ENCODE measurements at places on chromosomes 2 and 18.

- peak; percentile 27 for DNase-seq
Observed at GRCh38 chr2:106956416-106956815, 70.4 kb upstream of the ST6GAL2 start.

- DNase-seq, result no peak
Observed at GRCh38 chr2:192123847-192124246, 70.9 kb downstream of the TMEFF2 start.

GRCh38 chr2:129765678-129766351 is 213.7 kb upstream of the RAB6C start:
- no peak for DNase-seq

- DNase-seq, result no peak
Observed at GRCh38 chr2:69177785-69178636, 165.0 kb downstream of the ANTXR1 start.

DNA sequence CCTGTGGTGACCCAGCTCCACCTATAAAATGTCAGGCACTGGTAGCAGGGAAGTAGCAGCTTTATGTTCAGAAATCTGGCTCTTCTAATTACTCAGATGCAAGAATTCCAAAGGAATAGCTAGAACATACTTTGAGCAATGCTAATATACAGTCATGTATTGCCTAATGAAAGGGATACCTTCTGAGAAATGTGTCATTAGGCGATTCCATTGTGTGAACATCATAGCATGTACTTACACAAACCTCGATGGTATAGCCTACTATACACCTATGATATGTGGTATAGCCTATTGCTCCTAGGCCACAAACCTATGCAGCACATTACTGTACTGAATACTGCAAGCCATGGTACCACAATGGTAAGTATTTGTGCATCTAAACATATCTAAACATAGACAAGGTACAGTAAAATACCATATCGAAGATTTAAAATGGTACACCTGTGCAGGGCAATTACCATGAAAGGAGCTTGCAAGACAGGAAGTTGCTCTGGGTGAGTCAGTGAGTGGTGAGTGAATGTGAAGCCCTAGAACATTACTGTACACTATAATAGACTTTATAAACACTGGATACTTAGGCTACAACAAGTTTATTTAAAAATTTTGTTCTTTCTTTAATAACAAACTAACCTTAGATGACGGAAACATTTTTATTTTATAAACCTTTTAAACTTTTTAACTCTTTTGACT is 50.3 kb upstream of the ETAA1 start:
- no peak for DNase-seq

- DNase-seq, result no peak
Observed at GRCh38 chr2:14557111-14557510, 75.4 kb upstream of the LRATD1 start.

- DNase-seq, result no peak
Observed at GRCh38 chr2:51673628-51674027, 641.7 kb upstream of the NRXN1 start.

DNA sequence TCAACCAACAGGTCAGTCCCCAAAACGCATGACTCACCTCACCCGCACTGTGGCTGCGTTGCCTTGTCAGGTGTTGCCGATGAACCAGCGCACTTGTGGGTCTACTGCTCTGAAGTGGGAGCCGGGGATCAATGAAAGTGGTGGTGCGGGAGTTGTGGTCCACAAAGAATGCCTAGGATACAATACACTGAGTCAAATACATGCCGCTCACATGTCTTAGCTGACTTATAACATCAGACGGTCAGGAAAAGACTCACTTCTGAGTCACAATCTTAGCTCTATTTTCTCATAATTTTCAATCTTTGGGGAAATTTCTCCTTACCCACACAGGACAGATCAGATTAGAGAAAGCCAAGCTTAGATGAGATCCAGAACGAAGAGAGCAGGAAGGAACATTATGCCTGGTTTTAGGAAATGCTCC is 107.1 kb upstream of the STK17B start:
- no peak for DNase-seq

DNA sequence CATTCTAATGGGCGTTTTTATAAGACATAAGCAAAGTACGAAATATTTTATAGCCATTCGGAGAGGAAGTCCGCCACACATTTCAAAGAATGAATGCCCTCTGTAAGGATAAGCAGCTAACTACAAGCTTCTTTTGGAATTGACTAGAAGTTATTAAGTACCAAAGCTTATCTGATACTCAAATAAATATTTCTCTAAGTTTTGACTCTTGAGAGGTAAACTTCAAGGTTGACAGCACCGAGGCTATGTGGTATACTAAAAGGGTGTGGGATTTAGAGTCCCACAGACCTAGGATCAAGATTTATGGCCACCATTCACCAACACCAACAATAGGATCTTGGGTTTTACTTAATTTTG is 48.1 kb upstream of the MSH2 start:
- DNase-seq, result no peak

GRCh38 chr2:82591718-82592117 is 1867.4 kb downstream of the SUCLG1 start:
- DNase-seq, result no peak

GRCh38 chr2:22450831-22451230 is 934.1 kb upstream of the KLHL29 start:
- DNase-seq, result no peak

- no peak for DNase-seq
Observed at GRCh38 chr2:219523031-219523671, 8.9 kb downstream of the ASIC4 start.

GRCh38 chr2:70123051-70123828 is 36.0 kb downstream of the PCBP1 start:
- no peak for DNase-seq

DNA sequence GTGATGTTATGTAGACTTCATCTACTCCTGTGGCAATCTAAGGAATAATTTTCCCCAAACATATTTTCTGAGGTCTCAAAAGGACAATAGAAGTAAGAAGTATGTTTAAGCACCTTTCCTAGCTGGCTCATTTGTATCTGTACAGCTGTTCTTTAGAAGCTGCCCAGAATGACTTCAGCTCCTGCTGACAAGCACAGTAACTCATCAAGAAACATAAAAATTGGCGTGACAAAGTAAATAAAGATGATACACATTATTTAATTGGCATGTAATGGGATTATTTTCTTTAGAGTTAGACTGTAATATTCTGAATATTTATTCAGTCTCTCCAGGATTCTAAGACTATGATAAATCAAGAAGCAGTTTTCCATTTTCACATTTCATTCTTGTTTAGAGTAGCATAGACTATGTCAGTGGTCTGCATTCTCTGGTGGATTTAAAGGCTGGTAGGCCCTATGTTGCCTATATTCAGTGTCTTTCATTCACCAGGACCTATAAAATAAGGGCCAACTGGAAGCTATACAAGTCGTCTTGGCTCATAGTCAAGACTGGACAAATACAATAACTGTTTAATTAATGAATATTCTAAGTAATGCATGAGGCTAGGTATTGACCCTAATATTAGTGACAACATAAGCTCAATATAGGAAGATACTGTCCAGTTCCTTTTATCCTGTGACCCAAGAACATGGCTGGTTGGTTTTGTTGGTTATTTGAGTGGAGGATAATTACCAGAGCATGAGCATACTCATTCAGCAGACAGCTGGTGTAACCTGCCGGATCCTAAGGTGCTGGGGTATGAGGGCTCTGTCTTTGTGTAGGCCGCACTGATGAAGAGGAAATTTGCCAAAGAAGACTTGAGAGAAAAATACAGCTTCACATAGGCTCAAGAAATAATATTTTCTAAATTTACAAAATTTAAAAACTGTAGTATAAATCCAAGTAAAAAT is 107.0 kb downstream of the PDE1A start:
- DNase-seq, result no peak

GRCh38 chr2:239286901-239287300 is 113.9 kb downstream of the HDAC4 start:
- DNase-seq, result no peak

DNA sequence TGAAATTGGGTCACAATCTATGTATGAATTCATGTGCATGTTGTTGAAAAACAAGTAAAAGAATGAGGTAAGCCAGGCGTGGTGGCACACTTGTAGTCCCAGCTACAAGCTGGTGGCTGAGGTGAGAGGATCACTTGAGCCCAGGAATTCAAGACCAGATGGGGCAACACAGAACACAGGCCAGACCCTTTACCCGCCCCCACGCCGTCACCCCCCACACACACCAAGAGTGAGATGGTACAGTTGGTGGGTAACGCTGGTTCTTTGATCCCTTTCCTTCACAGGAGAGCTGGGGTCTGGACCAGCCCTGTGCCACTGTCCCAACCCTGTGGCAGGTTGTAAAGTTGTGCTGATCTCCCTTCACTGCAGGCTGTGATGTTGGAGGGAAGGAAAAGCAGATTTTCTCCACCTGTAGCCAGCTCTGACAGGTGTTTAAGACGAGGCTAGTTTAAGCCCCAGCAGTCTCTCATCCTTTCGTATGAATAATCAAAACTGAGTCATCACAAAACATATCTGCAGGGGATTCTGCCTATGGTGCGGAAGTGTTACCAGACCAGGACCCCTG is 13.6 kb downstream of the B3GNT2 start:
- DNase-seq, result no peak

DNA sequence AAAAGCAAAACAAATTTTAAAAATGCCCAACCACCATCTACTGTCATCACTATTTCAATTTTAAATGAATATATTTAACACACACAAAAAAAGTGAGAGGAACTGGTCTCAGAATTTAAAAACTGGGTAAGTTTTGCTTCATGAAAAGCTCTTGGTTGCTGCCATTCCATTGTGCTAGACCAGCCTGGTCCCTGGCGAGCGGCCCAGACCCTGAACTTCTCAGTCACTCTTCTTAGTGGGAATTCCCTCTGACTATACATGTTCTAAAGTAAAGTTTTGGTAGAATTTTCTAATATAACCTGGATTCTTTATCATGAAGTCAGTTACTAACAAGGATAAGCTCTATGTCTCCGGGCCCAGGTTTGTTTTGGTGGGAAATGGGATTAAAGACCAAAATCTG is 34.8 kb upstream of the TMEM177 start:
- DNase-seq, result no peak

DNA sequence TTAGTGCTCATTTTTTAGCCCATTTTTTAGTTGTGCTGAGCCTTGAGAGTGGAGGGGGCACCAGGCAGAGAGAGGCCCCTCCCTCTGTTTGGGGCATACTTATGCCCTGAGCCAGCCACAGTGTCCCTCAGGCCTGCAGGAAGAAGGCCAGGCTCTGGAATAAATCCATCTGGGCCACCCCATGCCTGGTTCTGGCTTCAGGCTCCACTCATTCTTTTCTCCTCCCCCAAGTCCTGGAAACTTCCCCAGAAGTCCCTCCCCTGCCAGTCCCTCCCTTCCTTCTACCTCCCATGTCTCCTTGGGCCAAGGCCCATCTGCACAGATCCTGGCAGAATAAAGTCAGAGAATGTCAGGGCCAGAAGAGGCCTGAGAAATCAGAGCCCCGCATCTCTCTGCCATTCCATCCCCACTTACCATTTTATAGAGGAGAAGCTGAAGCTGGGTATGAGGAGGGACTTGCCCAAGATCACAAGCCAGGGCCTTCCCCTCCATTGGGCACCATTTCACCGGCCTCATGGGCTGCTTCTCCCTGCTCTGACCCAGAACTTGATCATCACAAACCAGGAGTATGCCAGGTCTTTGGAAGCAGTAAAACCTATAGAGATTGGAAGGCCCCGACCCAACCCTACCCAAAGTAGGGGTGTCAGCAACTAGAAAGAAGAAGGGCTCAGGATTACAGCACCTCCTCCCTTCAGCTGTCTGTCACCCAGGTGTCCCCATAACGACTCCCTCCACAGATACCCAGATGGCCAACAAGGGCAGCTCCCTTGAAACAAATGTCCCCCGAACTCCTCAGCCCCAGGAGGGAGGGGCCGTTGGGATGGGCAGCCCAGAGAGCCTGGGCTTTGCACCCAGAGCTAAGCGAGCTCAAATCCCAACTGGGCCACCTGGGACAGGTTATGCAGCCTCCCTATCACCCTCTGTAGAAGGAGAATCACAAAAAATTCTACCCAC is 108.4 kb downstream of the POLR1A start:
- DNase-seq, result no peak

DNA sequence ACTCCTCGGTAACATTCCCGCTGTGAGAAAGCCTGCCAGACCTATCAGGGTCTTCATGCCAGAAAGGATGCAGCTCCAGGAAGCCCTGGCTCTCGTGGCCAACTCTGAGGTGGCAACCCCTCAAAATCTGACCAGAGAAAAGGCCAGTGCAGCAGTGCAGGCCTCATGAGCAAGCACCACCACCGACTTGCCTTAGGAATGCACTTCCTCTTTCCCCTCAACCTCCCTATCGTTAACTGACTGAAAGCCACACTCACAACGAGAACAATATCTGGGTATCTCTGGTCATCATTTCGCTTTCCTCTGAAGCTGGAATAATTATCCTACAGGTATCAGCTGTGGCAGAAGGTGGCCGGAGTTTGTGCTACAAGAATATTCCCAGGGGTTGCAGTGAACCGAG is 101.4 kb upstream of the POU3F3 start:
- no peak for DNase-seq

DNA sequence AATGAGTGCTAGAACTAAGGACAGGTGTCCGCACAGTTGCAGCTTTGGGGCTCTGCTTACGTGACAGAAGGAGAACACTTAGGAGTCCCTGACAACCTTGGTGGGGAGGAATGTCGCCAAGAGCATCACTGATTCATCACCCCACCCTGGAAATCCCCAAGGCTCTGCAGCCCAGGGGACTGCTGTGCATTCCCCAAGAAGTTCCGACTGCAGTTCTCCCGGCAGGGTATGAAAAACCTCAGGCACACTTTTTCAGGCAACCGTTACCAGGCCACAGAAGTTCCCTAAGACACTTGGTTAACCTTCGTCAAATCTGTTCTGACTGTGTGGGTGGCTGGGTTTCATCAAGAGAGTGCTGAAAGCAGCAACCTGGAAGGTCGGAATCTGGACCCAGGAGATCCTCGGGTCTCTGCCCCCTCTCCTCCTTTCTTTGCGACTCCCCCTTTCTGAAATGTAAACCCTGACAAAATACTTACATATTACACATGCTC is 192.1 kb upstream of the CXCR4 start:
- peak; percentile 29 for DNase-seq

GRCh38 chr2:67776276-67776675 is 286.5 kb downstream of the C1D start:
- no peak for DNase-seq

- DNase-seq, result peak; percentile 43
Observed at GRCh38 chr18:43620936-43621335, 343.6 kb upstream of the SYT4 start.

DNA sequence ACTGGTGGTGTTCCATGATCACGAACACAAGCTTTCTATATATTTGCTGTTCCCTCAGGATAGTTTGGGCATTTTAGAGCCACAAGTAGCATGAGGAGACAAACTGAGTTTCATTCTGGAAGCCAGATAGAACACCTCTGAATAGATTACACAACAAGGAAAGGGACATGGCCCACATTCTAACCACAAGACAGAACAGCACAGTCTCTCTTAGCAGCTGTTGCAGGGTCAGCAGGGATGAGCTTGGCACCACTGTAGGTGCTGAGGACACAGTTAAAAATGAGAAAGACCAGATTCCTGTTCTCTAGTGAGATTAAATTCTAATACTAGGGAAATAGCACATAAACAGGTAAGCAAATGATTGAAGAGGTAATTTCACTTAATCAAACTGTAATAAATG is 235.3 kb downstream of the ZNF407 start:
- no peak for DNase-seq

- peak; percentile 1 for DNase-seq
Observed at GRCh38 chr18:4017480-4017879, 437.6 kb downstream of the DLGAP1 start.

Measured in NCI-H524 (cell line).